ENCODE measurements at places on chromosomes 16 and 17.

DNA sequence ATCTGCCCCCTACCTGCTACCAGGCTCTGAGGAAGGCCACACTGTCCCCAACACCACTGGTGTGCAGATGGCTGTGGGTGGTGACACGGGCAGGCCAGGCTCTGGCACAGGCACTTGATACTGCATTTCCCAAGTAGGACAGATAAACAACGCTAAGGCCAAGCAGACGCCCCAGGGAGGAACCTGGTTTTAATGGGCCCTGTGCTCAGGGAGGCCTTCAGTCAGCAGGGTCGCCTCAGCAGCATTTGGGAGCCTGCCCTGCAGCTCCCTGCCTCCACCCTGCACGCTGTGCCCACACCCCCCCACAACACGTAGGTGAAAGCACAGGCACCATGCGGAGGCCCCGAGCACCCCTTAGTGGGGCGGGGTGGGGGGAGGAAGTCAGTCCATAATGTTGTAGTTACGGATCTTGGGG, 3.3 kb upstream of the FASN start:
- DNase-seq = no peak

GRCh38 chr16:55136356-55137150, 187.4 kb upstream of the IRX6 start:
- no peak for DNase-seq

DNA sequence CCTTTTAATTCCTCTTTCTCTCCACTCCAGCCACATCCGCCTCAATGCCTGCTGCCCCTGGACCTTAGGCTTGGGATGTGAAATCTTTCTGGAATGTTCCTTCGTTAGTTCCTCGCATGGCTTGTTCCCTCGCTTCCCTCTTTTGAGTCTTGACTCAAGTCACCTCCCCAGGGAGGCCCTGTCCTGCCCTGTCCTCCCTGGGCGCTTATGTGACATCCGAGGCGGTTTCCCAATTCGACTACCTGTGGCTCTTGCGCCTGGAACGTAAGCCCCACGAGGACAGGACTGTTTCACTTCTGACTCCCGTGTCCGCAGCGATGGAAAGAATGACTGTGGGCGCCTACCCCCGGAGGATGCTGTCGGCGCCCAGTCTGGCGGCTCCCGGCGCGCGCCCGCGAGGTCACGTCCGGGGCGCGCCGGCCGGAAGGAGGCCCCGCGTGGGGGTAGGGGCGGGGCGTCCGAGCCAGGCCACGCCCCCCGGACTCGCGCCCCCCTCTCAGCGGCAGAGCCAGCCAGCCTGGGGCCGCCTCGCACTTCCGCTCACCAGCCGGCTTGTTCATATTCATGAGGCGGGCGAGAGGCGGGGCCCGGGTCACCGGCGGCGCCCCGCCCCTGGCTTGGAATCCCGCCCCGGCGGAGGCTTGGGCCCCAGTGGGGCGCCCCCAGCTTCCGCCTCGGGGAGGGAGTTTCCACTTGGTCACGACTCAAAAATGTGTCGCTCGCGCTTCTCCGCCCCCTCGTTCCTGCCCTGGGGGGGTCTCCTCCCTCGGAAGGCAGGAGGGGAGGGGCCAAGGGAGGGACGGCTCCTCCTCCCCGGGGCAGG, 8.4 kb upstream of the GLIS2 start:
- peak; percentile 74 for DNase-seq

DNA sequence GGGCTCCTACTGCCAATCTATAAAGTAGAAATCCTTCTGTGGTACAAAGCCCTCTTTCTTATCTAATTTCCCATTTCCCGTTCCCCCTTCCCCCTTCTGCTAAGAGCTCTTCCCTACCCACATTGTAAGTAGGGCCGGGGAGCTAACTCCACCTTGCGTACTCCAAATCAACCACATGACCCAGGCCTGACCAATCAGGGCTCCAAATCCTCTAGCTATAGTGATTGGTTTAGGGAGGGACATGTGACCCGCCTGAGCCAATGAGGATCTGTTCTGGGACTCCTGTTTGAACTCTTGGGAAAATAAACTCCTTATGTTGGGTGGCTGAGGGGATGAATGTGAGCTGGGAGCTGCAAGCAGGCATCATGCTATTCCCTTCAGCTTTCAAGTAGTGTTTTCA, 40.9 kb upstream of the MEOX1 start:
- peak; percentile 45 for DNase-seq

DNA sequence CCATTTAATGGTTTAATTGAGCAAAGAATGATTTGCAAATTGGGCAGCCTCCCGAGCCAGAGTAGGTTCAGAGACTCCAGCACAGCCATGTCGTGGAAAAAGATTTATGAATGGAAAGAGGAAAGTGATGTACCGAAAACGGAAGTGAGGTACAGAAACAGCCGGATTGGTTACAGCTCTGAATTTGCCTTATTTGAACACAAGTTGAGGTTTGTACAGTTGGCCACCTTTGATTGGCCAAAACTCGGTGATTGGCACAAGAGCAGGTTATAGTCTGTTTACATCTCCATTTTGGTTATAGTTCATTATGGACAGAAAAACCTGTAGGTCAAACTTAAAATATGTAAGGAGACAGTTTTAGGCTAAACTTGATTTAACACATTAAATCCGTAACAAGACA, 44.5 kb downstream of the TENT4B start:
- no peak for DNase-seq

Data from HTR-8/SVneo (cell line).